ENCODE measurements at places on chromosomes 4 and X.

GRCh38 chr4:1784395-1784788 is 8.7 kb upstream of the FGFR3 start:
- DNase-seq, result no peak

DNA sequence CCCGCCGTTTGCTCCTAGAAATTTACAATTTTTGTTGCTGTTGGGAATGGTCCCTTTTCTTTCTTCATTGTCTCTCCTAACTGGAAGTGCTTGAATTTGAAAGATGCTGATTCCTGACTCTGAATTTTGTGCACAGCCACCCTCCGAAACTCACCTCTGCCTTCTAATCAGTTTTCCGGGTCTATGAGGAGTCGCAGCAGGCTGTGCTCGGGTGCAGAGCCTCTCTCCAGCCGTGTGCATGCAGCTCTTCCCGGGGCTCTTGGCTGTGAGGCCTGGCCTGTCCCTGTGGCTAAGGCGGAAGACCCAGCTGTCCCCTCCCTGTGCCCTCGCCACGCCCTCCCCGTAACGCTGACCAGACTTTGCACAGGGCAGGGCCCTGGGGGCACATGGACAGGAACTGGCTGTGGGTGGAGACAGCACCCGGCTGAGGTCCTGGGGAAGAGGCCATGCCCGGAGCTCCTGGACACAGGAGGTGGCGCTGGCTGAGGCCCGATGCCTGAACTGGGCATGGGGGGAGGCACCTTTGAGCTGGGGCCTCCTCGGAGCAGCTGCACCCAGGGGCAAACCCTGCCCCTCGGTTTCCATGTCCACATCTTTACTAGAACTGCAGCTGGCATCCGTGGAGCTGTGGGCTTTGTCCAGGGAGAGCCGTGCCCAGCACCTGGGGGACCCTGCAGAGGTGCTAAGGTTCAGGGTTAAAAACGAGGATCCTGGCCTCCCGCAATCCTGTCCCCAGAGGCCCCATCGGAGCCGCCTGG is 32.6 kb upstream of the SPON2 start:
- no peak for DNase-seq

GRCh38 chrX:20803971-20804370 is 537.3 kb upstream of the RPS6KA3 start:
- DNase-seq, result no peak

DNA sequence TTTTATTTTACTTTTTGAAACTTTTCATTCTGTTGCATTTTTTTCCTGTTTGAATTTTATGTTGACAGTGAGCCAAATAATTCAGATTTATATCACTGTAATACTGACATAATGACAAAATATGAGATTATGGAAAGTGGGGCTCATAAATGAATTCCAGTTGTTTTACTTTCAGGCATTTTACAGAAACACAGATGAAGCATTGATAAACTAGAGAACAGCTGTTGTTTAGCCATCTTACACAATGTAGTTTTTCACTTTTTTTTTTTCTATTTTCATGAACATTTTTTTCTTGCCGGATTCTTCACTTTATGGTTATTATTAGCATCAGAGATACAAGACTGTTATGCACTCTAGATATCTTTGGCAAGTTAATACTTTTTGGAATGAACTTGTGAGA is 91.7 kb upstream of the PAQR3 start:
- DNase-seq, result no peak

- peak; percentile 20 for DNase-seq
Measured at GRCh38 chr4:130336585-130337217, 1240.7 kb downstream of the C4orf33 start.

DNA sequence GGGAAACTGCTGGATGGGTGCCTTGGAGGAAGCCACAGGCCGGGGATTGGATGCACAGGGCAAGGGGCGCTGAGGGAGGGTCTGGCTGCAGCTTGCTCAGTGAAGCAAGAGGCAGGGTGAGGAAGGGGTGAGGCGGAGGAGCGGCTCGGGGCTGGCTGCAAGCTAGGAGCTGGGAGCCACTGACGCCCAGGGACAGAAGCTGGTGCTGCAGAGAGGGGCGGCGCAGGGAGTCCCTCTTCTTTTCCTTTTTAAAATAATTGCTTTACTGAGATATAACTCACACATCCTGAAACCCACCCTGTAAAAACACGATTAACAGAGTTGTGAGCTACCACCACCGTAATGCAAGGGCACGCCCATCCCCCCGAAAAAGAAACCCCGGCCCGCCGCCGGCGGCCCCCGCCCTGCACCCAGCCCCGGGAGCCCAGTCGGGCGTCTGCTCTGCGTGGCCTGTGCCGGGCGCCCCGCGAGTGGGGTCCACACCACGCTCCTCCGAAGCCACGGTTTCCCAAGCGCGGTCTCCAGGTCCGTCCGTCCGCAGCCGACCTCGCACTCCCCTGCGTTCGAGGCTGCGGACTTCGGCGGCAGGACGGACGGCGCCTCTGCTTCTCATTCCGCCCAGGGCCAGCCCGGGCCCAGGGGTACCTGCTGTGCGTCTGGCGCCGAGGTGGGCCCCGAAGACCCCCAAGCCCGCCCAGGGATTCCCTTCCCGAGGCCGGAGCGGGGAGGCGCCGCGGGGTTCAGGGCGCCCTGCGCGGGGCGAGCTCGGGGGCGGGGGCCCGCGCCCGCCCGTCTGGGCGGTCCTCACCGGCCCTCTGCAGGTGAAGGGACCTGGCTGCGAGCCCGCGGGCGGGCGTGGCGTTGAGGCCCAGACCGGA is 866 bp upstream of the UVSSA start:
- peak; percentile 38 for DNase-seq

- DNase-seq, result no peak
Measured at GRCh38 chrX:24648495-24648894, 1.3 kb upstream of the PCYT1B start.

- no peak for DNase-seq
Measured at GRCh38 chr4:5503336-5503936, 204.9 kb downstream of the EVC2 start.

GRCh38 chr4:18664171-18664570 is 642.6 kb upstream of the LCORL start:
- DNase-seq, result no peak

- no peak for DNase-seq
Measured at GRCh38 chr4:54218736-54219135, 10.4 kb upstream of the PDGFRA start.

- DNase-seq, result no peak
Measured at GRCh38 chrX:150902434-150903109, 4.1 kb upstream of the CD99L2 start.

- DNase-seq, result peak; percentile 18
Measured at GRCh38 chrX:66635360-66635759, 3.5 kb downstream of the EDA2R start.

DNA sequence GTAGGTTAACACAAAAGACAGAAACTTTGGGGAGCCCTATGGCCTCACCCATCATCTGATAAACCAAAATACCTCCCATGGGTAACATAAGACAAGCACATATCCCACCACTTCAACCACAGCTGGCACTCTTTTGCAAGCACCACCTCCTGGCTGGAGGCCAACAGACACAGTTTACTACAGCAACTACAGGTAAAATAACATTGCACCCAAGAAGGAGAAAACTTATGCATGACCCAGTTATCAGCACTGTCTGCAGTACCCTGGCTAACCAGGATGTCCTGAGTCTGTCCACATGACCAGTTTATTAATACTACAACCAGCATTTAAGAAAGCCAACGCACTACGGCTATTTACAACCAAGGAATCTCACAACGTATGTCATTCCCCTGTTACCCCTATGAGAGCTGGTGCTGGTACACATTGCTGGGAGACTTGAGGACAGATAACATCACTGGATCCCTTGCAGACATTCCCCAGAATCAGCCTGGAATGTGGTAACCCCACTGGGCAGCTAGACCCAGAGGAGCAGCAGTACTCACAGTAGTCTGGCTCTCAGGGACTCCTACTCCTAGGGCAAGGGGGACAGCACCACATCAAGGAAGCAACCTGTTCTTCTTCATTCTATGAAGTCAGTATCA is 32.0 kb downstream of the ELF2 start:
- no peak for DNase-seq

- DNase-seq, result no peak
Measured at GRCh38 chr4:18056030-18056429, 34.5 kb upstream of the LCORL start.

GRCh38 chr4:165207431-165208220 is at the start of gene KLHL2:
Gene KLHL2, plus strand, starts transcription at chr4:165207561. Its CDS starts 316 bp downstream, at chr4:165207877.
- peak; percentile 67 for DNase-seq

Data from kidney capillary endothelial cell (primary cell).